ENCODE measurements at places on chromosomes 12 and 14.
A peak's percentile ranks its signal among the peaks of the same experiment; 100 is the strongest.

GRCh38 chr12:52448228-52448627 lies 3.7 kb downstream of the KRT6B start:
- no peak for DNase-seq

DNA sequence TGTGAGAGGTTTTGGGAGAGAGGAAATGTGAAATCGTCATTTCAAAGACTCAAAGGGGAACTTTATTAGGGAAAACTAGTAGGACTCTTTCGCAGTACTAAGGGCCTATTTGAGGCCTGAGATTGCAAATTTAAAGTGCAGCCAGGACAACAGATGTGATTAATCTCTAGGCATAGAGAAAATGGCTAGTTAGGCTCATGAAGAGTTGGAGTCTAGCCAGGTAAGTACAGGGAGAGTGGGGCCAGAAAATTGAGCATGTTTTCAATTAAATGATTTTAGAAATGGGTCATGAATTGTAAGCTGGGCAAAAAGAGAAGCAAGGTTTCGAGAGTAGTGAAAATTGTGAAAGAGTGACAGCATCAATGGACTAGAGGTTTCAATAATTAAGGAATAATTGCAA lies 91.9 kb upstream of the LMNTD1 start:
- DNase-seq, result no peak

- no peak for DNase-seq
These were observed 240.4 kb upstream of the MGAT4C start for GRCh38 chr12:86496595-86496994.

- DNase-seq, result no peak
These were observed 69.0 kb downstream of the SSPN start for GRCh38 chr12:26264215-26264838.

GRCh38 chr14:37232907-37233481 lies 35.3 kb downstream of the MIPOL1 start:
- peak; percentile 50 for DNase-seq

GRCh38 chr12:131413471-131413870 lies 297.4 kb upstream of the SFSWAP start:
- no peak for DNase-seq

GRCh38 chr12:27644158-27644845 lies 51.9 kb upstream of the REP15 start:
- DNase-seq, result no peak

DNA sequence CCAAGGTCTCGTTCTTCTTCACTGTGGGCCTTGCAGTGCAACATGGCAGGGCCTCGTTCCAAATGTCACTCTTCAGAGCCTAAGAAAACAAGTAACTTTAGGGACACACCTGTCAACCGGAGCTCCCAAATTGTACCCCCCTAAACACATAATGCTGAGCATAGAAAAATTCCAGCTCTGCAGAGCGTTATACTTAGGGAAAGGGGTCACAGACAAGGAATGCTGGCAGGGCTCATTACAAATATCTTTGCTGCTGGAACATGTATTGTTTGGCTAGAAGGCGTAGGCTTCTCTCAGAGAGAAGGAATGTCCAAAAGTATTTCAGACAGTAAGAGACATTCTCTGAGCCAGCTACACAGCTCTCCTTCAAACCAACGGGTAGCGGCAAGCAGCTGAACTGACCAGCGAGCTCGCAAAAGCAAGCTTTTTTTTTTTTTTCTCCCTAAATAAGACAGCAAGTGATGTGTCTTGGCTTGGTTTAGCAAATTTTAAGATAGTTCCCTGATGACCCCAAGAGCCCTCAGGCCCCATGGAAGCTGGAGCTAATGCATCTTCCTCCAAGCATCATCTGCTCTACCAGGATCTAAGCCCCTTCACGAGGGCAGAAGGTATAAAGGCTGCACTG lies 24.5 kb downstream of the SSH1 start:
- DNase-seq, result no peak

GRCh38 chr12:95976416-95976832 lies 19.7 kb downstream of the HAL start:
- DNase-seq, result no peak

DNA sequence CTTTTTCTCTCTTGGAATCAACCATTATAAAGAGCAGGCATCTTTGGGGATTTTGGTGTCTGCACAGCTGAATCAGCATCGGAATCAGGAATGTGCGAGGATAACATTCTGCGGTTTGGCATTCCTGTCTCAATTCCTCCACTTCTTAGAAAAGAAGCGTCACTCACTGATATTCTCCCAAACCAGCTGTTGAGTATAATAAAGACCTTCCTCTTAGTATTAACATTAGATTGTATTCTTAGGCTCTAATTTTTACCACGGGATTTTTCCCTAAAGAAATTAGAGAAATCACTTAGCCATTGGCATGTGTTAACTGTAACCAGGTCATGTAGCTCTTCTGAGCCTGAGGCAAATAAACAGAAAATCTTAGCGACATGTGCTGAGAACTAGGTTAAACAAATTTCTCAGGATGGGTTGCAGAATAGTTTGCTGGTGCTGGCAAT lies 128.7 kb downstream of the TMX1 start:
- no peak for DNase-seq

- DNase-seq, result peak; percentile 24
These were observed 173.4 kb upstream of the NTF3 start for GRCh38 chr12:5258498-5258897.

DNA sequence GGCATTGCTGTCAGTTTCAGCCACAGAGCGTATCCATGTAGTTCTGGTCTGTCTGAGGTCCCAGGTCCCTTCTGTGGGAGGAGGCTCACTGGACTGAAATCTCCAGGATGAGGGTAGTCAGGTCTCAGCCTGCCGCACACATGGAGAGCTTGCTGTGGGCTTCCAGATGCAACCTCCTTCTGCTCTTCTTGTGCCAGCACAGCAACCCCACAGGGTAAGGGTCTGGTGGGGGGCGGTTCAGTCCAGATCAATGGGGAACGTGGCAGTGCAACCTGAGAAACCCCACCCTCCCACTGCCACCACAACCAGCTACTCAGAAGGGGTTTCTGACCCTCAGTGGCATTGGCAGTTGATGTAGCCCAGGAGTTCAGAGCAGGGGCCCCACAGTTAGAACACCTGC lies 61.2 kb downstream of the BEGAIN start:
- no peak for DNase-seq

- no peak for DNase-seq
These were observed 74.6 kb downstream of the SNAPC1 start for GRCh38 chr14:61836807-61837206.

GRCh38 chr14:83632375-83632774 lies 1897.6 kb upstream of the FLRT2 start:
- DNase-seq, result no peak

- no peak for DNase-seq
These were observed 124.3 kb upstream of the EGLN3 start for GRCh38 chr14:34075042-34075744.

GRCh38 chr14:48247977-48248376 lies 572.6 kb upstream of the MDGA2 start:
- no peak for DNase-seq

GRCh38 chr12:62537551-62537950 lies 70.9 kb downstream of the MON2 start:
- DNase-seq, result no peak

Measured in SW480 (cell line).